ENCODE measurements at places on chromosomes 13 and 19. TPM values are rescaled to one million over a fixed set of nuclear protein-coding genes. Genes with fewer than 3 reads are reported as not detected.

The RASAL3 gene
- not detected for total RNA-seq

The CERS1 gene
- 2.7 TPM for total RNA-seq

The JUND gene
- 150 TPM for total RNA-seq

The SBSN gene
- total RNA-seq, result 0.88 TPM

The ZNF90 gene
- total RNA-seq, result 4.2 TPM

- no peak overlapping the region for H3K4me3 ChIP-seq
- DNase-seq, result no peak
- no peaks in the 10 kb centered on the region for H3K36me3 ChIP-seq
Observed at GRCh38 chr19:50893047-50893736, 18.0 kb downstream of the KLK4 start.

DNA sequence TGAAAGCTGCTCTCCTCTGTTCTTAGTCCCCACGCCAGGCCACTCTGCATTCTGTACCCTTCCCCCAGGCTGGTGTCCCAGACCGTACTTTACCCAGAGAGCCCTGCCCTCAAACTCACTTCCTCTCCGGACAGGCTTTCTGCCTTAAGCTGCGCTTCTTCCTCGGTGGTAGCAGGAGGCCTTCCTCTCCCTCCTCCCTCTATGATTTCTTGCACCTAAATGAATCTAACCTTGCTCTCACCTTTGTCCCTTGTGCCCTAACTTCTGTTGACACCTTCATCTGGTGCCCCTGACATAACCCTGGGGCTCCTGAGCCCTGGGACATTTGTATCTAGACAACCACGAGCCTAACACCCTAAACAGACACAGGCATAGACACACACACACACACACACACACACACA is 29.6 kb upstream of the CEACAM21 start:
- DNase-seq, result no peak
- H3K4me1 ChIP-seq, result no peaks in the 10 kb centered on the region
- no peaks in the 10 kb centered on the region for H3K36me3 ChIP-seq
- no peak overlapping the region for H3K27ac ChIP-seq
- H3K27me3 ChIP-seq, result peaks cover 90% of the 10 kb centered on the region

GRCh38 chr13:26424181-26424580 is 133.3 kb upstream of the WASF3 start:
- H3K27me3 ChIP-seq, result no peaks in the 10 kb centered on the region
- H3K27ac ChIP-seq, result no peak overlapping the region
- H3K4me1 ChIP-seq, result no peaks in the 10 kb centered on the region
- DNase-seq, result no peak

DNA sequence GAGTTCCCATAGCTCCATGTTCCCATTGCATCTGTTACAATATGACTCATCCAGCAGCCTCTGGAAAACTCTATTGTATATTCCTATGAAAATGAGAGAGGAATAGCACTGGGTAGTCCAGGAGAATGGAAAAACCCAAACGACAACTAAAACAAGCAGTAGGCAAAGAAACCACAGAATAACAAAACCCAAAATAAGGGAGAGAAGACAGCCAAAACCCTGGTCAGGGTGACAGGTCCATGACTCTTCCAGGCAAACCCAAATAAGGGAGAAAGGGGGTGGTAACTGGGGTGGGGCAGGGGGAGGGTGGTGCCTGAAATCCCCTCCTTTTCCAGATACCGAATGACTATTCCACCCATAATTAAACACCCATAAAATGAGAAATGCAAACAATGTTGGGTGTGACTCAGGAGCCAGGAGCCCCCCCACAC is 4.0 kb upstream of the ZNF8 start:
- H3K36me3 ChIP-seq, result no peaks in the 10 kb centered on the region
- H3K4me1 ChIP-seq, result peaks cover 2% of the 10 kb centered on the region
- H3K27ac ChIP-seq, result no peak overlapping the region
- H3K4me3 ChIP-seq, result no peak overlapping the region

DNA sequence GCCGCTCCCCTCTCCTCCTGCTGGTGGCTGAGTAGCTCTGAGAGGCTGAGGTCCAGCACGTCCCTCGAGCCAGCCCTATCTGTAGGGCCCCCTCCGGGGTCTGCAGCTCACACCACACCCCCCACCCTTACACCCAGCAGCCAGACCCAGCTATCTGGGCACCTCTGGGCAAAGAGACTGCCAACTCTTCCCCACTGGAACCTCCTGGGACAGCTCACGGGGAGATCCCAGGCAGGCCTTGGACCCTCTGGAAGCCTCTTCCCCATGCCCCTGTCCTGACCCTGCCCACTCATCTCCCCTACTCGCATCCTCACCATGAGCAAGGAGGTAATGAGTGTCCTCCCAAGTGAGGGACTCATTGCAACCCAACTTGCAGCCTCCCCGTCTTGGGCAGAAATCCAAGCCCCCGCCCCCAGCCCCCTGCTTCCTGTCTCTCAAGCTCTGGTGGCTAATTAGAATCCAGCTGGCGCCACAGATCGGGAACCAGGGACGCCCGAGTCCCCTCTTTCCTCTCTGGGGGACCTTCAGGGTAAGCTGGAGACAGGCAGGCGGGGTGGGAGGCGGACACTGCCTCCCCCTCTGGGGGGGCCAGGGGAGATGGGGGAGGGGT is 22.1 kb downstream of the ADGRL1 start:
- H3K4me1 ChIP-seq, result no peaks in the 10 kb centered on the region
- no peaks in the 10 kb centered on the region for H3K36me3 ChIP-seq
- H3K4me3 ChIP-seq, result no peak overlapping the region
- H3K27me3 ChIP-seq, result no peaks in the 10 kb centered on the region

- H3K27ac ChIP-seq, result no peak overlapping the region
- no peak for DNase-seq
- no peak overlapping the region for H3K4me3 ChIP-seq
Observed at GRCh38 chr19:34193876-34194275, 21.6 kb downstream of the LSM14A start.

DNA sequence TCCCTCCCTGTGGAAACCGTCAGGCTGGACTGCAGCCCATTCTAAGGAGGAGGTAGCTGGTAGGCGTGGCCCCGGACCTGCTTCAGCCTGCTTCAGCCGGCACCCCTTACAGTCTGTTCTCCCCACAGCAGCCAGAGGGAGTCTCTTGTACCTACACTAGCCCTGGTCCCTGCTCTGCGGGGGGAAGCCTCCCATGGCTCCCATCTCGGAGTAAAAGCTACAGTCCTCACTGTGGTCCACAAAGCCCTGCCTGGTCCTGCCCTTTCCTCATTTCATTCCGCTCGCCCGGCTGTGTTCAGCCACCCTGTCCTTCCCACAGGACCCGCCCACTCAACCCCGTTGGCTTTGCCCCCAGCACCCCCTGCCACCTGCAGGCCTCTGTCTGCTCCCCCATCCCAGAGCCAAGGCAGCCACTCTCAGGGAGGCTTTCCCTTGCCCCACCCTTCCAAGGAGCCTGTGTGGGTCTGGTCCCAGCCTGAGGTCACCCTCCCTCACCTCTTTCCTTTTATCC is 1.3 kb downstream of the PGLYRP1 start:
- H3K27me3 ChIP-seq, result no peaks in the 10 kb centered on the region
- no peaks in the 10 kb centered on the region for H3K4me1 ChIP-seq
- no peak overlapping the region for H3K27ac ChIP-seq
- no peaks in the 10 kb centered on the region for H3K36me3 ChIP-seq
- no peak overlapping the region for H3K4me3 ChIP-seq

DNA sequence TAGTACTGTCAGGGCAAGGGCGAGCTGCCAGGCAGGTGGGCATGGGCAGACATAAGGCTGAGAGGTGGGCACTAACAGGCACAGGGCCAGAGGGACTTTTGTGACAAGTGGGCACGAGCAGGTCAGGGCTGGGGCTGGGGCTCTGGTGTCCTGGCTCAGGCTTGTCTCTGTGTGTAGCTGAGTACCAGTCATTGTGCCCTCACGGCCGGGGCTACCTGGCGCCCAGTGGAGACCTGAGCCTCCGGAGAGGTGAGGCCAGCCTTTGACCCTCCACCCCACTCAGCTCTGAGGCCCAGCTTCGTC is 21.6 kb downstream of the LTBP4 start:
- peaks cover 6% of the 10 kb centered on the region for H3K36me3 ChIP-seq
- no peaks in the 10 kb centered on the region for H3K4me1 ChIP-seq
- H3K27ac ChIP-seq, result no peak overlapping the region
- no peak overlapping the region for H3K4me3 ChIP-seq

DNA sequence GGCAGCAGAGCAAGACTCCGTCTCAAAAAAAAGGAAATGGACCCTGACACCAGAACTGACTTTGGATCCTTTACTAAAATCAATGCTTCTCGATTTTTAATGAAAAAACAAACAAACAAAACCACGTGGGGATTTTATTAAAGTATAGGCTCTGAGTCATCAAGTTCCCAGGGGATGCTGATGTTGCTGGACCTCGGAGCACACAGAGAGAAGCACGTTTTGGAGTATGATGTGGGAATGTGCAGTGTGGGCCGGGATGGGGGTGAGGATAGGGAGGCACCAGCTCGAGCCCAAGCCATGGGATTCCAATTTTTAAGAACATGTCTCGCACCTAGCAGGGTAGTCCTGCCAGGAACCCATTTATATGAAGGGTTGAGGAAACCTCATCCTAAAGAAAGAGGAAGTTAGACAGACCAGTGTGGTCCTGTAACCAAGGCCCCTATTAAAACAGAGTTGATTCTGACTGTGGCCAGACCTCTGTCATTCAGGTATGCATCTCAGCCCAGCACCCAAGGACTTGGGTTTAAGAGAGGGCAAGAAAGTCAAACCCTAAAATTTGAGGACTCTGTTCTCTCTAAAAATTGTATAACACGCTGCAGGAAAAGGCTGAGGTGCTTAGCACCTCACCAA is 6.4 kb downstream of the FLT1 start:
- peaks cover 78% of the 10 kb centered on the region for H3K27me3 ChIP-seq
- no peaks in the 10 kb centered on the region for H3K36me3 ChIP-seq
- DNase-seq, result no peak

GRCh38 chr19:2536461-2536860 is 60.5 kb downstream of the GADD45B start:
- H3K27me3 ChIP-seq, result no peaks in the 10 kb centered on the region
- H3K36me3 ChIP-seq, result no peaks in the 10 kb centered on the region
- DNase-seq, result no peak
- no peak overlapping the region for H3K4me3 ChIP-seq
- peaks cover 61% of the 10 kb centered on the region for H3K4me1 ChIP-seq

DNA sequence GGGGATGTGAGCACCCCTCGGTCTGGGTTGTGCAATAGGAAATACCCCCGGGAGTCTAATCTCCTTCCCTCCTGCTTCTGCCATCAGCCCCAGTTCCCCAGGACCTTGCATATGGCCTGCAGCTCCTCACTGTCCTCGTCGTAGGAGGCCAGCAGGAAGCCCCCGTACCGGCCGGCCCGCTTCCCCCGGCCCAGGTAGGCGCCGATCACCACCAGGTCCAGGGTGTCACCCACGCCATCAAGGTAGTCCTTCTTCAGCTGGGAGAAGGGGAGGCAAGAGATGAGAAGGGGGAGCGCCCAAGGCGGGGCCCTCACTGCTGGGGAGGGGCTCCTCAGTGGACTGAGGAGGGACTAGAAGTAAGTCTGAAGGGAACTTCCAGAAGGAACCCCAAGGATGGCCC is 10.4 kb upstream of the PLA2G4C start:
- no peak overlapping the region for H3K4me3 ChIP-seq
- peaks cover 14% of the 10 kb centered on the region for H3K36me3 ChIP-seq
- no peak overlapping the region for H3K27ac ChIP-seq

GRCh38 chr19:39021063-39021462 is 11.3 kb downstream of the FBXO27 start:
- H3K4me1 ChIP-seq, result no peaks in the 10 kb centered on the region
- no peaks in the 10 kb centered on the region for H3K36me3 ChIP-seq
- no peak for DNase-seq
- no peak overlapping the region for H3K27ac ChIP-seq
- no peaks in the 10 kb centered on the region for H3K27me3 ChIP-seq
- no peak overlapping the region for H3K4me3 ChIP-seq
